ENCODE measurements at places on chromosomes 7 and 10. TPM values are rescaled to one million over a fixed set of nuclear protein-coding genes. Genes with fewer than 3 reads are reported as not detected.
A peak's percentile ranks its signal among the peaks of the same experiment; 100 is the strongest.

Gene CALML3
- total RNA-seq, result not detected

DNA sequence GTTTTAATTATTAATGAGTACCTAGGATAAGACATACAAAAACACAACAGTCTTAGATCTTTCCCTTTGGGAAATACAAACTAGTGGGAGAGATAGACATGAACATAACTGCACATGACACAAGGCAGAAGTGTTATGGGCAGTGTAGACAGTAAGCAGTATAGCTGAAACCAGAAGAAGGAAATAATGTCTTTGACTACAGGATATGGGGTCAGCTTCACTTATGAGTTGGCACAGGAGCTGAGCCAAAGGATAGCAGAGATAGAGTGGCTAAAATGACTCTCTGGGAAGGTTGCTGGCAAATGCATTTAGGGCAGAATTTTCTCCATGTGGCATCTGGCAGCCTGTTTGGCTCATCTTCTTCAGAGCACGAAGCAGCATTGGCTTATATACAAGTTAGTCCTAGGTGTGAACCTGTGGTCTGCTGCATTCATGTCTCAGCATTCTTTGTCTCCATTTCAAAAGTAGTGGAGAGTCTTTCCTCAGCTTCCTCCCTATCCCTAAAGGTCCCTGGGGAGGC lies 60.3 kb upstream of the FEZF1 start:
- no peaks in the 10 kb centered on the region for H3K27me3 ChIP-seq
- DNase-seq, result no peak
- H3K4me1 ChIP-seq, result no peaks in the 10 kb centered on the region
- no peak overlapping the region for H3K27ac ChIP-seq
- no peak overlapping the region for H3K4me3 ChIP-seq
- H3K36me3 ChIP-seq, result no peaks in the 10 kb centered on the region

- H3K4me1 ChIP-seq, result no peaks in the 10 kb centered on the region
- no peak for DNase-seq
- no peaks in the 10 kb centered on the region for H3K36me3 ChIP-seq
- peaks cover 13% of the 10 kb centered on the region for H3K27me3 ChIP-seq
- no peak overlapping the region for H3K4me3 ChIP-seq
- no peak overlapping the region for H3K27ac ChIP-seq
Observed at GRCh38 chr10:49647985-49648795, 31.3 kb upstream of the C10orf53 start.

- H3K36me3 ChIP-seq, result no peaks in the 10 kb centered on the region
- peak; percentile 58 for DNase-seq
- H3K4me1 ChIP-seq, result peaks cover 7% of the 10 kb centered on the region
- H3K27ac ChIP-seq, result no peak overlapping the region
- H3K4me3 ChIP-seq, result peak overlapping the region; percentile 76
- peaks cover 13% of the 10 kb centered on the region for H3K27me3 ChIP-seq
Observed at GRCh38 chr7:65251851-65252620, 121.6 kb upstream of the ZNF92 start.

GRCh38 chr10:65273115-65273514 lies 1652.7 kb upstream of the LRRTM3 start:
- H3K4me3 ChIP-seq, result no peak overlapping the region
- no peaks in the 10 kb centered on the region for H3K4me1 ChIP-seq
- no peaks in the 10 kb centered on the region for H3K27me3 ChIP-seq
- DNase-seq, result no peak
- no peak overlapping the region for H3K27ac ChIP-seq
